ENCODE measurements at places on chromosomes 3 and 15. TPM values are rescaled to one million over a fixed set of nuclear protein-coding genes. Genes with fewer than 3 reads are reported as not detected.

Gene CLSTN2
- total RNA-seq, result 6.8 TPM

Gene CCR9
- 0.18 TPM for total RNA-seq

Gene NPAP1
- 0.82 TPM for total RNA-seq

Gene ABCF3
- 65.3 TPM for total RNA-seq

Gene GABRB3
- 8.3 TPM for total RNA-seq

Gene KCNH8
- 1.2 TPM for total RNA-seq

Gene PLA2G4E
- 0.29 TPM for total RNA-seq

Gene C2CD4A
- total RNA-seq, result 0.35 TPM

Gene HRH1
- 4.3 TPM for total RNA-seq

Gene CCDC54
- total RNA-seq, result not detected

Gene COL8A1
- 13.0 TPM for total RNA-seq

Gene GP5
- 1.6 TPM for total RNA-seq

Gene HCLS1
- 10.6 TPM for total RNA-seq

Gene ARL8B
- total RNA-seq, result 57.0 TPM

Gene LDHAL6B
- not detected for total RNA-seq

Gene SPATA12
- total RNA-seq, result not detected

Gene WDR5B
- total RNA-seq, result 5.5 TPM

Gene TUSC7
- not detected for total RNA-seq

Gene SLC51B
- 1.5 TPM for total RNA-seq

Gene TASOR
- 97.6 TPM for total RNA-seq

Gene NUSAP1
- total RNA-seq, result 89.6 TPM

Gene IMP3
- total RNA-seq, result 68.1 TPM

Gene TRIM59
- total RNA-seq, result 15.9 TPM

Gene FGD5
- total RNA-seq, result 35.8 TPM

Gene PCLAF
- total RNA-seq, result 14.1 TPM

Gene GRM7
- 3.3 TPM for total RNA-seq

Gene MUC13
- not detected for total RNA-seq

Gene PRSS50
- total RNA-seq, result 0.99 TPM

Gene SH2D7
- not detected for total RNA-seq

Gene FAM3D
- 0.82 TPM for total RNA-seq

Gene DAZL
- total RNA-seq, result not detected

Gene FBXO40
- total RNA-seq, result 1.5 TPM

Gene CRYGS
- 2.9 TPM for total RNA-seq

Gene SLC12A1
- total RNA-seq, result 578 TPM

Gene PARP9
- total RNA-seq, result 15.5 TPM

Gene IL1RAP
- total RNA-seq, result 27.0 TPM

Gene CYP1A1
- total RNA-seq, result not detected
